ENCODE measurements at places on chromosomes 11 and 22.

DNA sequence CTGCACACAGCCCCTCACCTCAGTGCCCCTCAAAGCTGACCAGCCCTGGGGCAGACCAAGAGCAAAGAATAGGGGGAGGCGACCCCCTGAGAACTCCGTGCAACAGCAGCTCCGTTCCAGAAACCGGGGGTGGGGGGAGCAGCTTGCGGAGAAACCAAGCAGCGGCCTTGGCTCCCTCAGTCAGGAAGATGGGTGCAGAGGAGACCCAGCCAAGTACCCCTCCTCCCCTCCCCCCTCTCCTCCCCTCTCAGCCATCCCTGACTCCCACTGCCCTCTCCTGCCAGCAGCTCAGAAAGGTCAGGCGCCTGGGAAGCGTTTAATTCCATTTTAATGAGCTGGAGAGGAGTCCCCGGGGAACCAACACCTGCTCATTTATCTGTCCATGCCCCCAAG, 78.9 kb downstream of the PDE2A start:
- no peak for DNase-seq

- DNase-seq, result peak; percentile 66
Measured at GRCh38 chr11:65429724-65430405, 7.3 kb downstream of the NEAT1 start.

DNA sequence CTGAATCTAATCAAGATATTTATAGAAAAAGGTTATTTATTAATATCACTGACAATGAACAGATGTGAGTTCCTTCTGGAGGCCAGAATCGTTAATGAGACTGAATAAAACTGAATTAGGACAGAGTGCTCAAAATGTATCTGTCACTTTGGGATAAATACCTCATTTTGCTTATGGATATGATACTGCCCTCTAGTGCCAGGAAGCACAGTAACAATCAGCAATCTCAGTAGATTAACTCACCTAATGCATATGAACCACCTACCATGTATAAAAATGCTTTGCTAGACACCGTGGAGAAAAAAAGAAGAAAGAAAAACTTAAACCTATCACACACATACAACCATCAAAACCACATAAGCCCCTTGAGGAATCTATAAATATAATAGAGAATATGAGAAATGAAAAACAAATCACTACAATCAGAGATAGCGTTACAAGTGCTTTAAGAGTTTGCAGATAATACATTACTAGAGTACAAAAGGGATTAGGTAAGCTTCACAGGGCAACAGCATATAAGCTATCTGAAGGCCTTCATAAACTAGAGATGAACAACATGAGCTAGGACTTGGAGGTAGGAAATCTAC, 117.4 kb downstream of the SGSM3 start:
- DNase-seq, result peak; percentile 41

GRCh38 chr22:19737846-19738663, 14.7 kb downstream of the GP1BB start:
- DNase-seq, result no peak

DNA sequence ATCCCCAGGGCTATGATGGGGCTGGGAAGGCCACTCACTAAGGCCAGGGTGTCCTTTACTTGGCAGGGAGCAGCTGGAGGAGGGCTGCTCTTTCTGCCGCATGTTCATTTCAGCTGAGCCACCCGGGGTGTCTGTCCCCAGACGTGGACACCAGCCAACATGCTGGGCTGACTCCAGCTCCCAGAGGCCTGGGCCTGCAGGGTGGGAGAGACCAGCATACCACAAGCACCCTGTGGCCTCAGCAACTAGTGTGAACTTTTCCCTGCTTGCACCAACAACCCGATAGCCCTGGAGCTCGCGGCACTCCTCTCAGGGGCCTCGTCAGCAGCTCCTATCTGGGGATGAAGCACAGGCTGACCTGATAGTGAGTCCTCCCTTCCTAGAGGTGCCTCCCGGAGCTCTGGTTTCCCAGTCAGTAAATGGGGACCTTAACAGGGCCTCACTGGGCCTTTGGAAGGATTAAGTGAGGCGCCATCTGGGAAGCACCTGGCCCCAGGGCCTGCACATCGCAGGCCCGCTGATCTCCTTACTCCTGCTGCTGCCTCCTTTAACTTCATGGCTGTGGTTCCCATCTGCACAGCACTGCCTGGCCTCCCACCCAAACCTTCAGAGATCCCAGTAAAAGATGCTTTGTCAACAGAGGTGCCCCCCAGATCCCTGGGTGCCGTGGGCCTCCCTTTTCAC, 83.4 kb downstream of the GALNT18 start:
- no peak for DNase-seq

- no peak for DNase-seq
Measured at GRCh38 chr11:26493616-26494015, 78.4 kb downstream of the MUC15 start.

DNA sequence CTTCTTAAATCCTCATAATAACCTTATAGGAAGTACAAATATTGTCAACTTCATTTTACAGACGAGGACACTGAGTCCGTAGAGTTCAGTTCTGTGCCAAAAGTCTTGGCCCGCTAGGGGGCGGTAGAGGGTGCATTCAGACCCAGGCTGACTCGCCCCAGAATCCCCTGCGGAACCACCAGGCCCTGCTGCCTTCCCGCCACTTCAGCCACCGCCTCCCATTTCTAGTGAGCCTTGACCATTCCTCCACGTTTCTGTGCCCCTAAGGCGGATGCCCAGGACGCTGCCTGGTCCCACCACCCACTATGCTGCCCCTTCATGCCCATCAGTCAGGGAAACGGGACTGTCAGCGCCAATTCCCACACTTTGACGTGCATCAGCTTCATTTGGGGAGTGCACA, 19.1 kb downstream of the SYT13 start:
- no peak for DNase-seq

- DNase-seq, result no peak
Measured at GRCh38 chr22:24584871-24585411, 7.9 kb downstream of the LRRC75B start.

GRCh38 chr22:43136255-43136654, 6.9 kb downstream of the MCAT start:
- peak; percentile 41 for DNase-seq

DNA sequence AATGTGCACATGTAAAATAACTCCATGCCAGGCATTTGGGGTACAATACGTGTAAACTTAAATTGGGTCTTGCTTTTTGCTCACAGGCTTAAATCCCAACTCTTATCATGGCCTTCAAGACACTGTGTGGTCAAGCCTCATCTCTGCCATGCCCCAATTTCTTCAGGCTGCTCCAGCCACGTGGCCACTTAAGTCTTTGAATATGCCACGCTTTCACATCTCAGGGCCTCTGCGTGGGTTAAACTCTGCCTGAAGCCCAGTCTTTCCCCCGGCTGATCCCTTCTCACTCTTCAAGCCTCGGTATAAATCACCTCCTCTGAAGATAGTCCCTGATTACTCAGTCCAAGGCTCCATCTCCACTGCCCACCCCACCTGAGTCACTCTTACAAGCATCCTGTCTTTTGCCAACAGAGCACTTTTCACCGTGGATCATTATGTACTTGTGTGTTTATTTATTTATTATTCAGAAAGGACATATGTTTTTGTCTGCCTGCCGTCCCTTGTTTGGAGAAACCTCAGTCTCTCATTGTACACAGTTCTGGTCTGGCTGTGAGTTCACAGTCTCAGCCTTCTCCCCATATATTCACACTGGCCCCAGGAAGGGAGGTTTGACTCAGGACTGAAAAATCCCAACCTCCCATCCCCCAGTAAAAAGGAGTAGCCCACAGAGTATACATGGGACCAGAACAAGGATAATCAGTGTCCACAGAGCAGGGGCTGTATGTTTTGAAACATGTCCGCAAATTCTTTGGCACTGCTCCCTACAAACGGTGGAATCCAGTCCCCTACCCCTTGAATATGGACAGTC, 344.7 kb downstream of the MN1 start:
- DNase-seq, result peak; percentile 94

GRCh38 chr22:47659467-47660223, 897.2 kb downstream of the TBC1D22A start:
- no peak for DNase-seq

GRCh38 chr22:45689211-45689610, 17.6 kb downstream of the ATXN10 start:
- DNase-seq, result no peak

- DNase-seq, result peak; percentile 11
Measured at GRCh38 chr11:106228996-106229395, 151.5 kb downstream of the AASDHPPT start.

DNA sequence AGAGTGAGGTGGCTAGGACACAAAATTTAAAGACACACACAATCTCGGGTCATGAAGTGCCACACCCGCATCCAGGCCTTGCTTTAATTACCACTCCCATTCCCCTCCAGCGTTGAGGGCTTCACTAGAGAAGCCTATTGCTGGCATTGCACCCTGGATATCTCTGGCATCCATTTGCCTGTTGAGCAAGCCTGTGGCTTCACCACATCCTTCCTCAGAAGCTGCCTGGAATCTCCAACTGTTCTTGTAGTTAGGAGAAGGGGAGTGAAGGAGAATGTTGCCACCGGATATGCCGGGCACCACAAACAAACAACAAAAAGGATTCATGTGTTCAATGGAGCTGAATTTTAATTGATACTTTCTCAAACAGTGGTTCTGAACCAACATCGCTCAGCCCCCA, 34.4 kb upstream of the RCN1 start:
- peak; percentile 29 for DNase-seq

DNA sequence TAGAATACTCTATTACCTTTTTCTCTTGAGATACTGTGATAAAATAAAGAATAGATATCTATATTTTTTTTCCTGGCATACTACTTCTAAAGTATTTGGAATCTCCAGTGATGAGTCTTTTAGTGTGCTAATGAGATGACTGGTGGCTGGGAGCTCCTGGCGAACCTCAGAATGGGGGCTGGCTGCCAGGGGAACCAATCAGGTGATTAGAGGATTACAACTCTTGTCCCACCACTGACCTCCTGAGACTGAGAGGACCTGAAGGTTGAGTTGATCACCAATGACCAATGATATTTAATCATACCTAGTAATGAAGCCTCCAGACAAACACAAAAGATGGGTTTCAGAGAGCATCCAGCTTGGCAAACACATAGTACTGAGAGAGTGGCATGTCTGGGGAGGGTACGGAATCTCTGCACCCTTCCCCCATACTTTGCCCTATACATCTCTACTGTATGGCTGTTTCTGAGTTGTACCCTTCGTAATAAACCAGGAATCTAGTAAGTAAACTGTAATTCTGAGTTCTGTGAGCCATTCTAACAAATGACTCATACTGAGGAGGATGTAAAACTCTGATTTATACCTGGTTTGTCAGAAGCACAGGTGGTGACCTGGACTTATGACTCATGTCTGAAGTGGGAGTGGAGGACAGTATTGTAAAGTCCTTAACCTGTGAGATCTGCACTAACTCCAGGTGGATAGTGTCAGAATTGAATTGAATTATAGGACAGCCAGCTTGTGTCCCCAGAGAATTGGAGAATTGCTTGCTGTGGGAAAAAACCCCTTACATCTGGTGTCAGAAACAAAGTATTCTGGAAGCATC, 325.3 kb upstream of the LRRC4C start:
- no peak for DNase-seq

DNA sequence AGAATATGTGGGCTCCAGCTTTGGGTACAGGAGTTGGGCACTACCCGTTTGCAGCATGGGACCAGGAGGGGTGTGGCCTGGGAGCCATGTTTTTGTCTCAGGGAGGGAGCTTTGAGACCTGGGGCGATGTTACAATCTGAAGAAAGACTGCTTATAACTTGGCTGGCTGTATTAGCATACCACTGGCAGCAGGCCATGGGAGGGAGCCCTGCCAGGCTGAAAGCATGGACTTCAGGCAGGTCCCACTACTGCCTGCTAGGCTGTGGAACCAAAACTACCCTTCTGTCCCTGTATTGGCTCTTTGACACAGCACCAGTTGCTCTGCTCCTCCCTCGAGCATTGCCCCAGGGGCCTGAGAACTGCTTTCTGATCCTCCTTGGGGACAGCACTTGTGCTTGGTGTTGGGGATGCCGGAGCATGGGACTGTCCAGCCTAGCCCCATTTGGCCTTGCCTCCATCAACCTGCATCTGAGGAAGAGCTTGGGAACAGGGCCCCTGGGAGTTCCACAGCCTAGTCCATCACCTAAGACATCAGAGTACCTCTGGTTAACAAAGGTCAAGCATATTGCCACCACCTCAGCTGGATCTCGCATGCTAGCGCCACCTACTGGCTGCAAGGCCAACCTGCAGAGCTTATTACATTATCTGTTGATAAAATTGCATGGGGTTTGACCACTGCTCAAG, 217.4 kb downstream of the SBF2 start:
- DNase-seq, result peak; percentile 31

DNA sequence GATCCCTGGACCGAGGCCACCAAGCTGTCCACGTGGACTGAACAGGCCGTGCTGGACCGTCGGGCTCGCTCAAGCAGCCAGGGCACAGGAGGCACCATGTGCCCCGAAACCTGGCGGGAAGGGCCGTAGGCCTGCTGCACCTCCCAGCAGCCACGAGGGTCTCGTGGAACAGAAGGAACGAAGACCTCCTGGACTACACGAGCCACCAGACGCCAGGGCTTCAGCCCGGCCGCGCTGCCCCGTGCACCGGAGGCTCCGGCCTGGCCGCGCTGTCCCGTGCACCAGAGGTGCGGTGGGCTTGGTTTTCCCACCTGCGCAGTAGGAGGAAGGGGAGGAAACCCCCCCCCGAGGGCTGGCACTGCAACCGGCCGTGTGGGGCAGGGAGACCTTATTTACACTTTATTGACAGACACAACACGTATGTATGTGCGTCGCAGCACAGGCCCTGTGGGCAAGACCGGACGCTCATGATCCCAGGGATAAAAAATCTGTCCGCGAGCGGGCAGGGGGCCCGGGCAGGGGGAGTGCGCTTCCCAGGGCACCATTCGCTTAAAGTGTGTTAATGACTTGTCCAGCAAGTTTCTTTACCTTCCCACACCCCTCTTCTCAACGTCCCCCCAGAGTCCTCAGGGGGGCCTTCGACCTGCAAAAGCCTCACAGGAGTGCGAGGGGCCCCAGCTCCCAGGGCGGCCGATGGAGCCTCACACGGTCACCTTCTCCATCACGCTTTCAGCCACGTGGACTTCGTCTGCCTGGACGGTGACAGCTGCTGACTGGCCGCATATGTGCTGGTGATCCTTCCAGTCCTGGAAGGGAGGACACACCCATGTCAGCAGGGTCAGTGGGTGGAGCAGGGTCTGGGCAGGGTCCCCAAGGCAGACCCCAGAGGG, 7.0 kb downstream of the DRD4 start:
- DNase-seq, result no peak

DNA sequence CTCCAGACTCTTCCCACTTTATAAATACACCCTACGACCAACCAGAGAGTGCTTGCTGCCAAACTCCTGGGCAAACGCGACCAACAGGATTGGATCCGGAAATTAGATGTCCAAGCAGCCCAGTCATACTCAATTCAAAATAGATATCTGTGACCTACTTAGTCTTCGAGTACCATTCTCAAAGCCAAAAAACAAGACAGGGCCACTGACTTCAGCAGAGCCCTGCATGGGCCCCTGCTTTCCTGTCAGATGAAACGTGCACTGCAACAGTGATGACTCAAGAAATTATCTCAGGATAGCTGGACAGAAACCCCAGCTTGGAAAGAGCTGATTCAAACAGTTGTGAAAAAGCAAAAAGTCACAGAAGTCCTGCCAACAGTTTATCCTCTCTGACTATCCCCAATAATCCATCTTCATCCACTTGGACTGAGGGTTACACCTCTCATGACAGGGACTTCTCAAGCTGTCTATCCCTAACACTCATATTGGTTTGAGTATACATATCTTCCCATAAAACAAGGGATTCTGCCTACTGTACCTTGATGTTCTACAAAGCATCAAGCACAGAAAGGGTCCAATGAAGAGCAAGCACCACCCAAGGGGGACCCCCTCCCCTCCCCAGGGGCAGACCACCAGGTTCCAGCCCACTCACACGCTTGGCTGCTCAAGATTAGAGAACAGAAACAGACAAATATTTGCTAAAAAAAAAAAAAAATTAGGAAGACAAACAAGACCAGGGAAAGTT, 17.4 kb downstream of the SMCO4 start:
- DNase-seq, result peak; percentile 17

All from EL (cell line).